ENCODE measurements at places on chromosomes 6 and 20. TPM values are rescaled to one million over a fixed set of nuclear protein-coding genes. Genes with fewer than 3 reads are reported as not detected.

Gene CHRNA4
- total RNA-seq, result not detected

Gene RAET1G
- total RNA-seq, result not detected

Gene FLRT3
- not detected for total RNA-seq

Gene LPA
- not detected for total RNA-seq

Gene PPIL6
- total RNA-seq, result not detected

Gene PSMB9
- 282 TPM for total RNA-seq

Gene SCGN
- not detected for total RNA-seq

Gene CGAS
- total RNA-seq, result 24.1 TPM

Gene SPATS1
- not detected for total RNA-seq

Gene GPR63
- 1.3 TPM for total RNA-seq

Gene BMP6
- 0.14 TPM for total RNA-seq

Gene SNAP91
- total RNA-seq, result not detected

Gene BTNL2
- total RNA-seq, result not detected
